ENCODE measurements at places on chromosomes 2 and 18.

DNA sequence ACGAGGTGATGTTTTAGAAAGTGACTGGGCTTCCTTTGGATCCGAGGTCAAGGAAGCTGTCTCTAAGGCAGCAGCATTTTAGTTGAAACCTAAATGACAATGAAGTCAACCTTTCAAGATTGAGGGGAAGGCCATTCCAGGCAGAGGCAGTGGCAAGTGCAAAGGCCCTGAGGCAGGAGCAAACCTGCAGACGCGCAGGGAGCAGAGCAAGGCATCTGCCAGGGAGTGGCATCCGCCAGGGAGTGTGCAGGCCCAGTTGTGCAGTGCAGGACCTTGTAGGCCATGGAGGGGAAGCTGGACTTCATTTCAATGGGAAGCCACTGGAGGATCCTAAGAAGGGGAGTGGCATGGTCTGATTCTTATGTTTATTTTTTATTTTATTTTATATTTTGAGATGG lies 154.7 kb upstream of the SIX3 start:
- H3K36me3 ChIP-seq, result no peaks in the 10 kb centered on the region
- H3K27me3 ChIP-seq, result peaks cover 7% of the 10 kb centered on the region
- H3K27ac ChIP-seq, result no peak overlapping the region
- H3K4me3 ChIP-seq, result no peak overlapping the region

DNA sequence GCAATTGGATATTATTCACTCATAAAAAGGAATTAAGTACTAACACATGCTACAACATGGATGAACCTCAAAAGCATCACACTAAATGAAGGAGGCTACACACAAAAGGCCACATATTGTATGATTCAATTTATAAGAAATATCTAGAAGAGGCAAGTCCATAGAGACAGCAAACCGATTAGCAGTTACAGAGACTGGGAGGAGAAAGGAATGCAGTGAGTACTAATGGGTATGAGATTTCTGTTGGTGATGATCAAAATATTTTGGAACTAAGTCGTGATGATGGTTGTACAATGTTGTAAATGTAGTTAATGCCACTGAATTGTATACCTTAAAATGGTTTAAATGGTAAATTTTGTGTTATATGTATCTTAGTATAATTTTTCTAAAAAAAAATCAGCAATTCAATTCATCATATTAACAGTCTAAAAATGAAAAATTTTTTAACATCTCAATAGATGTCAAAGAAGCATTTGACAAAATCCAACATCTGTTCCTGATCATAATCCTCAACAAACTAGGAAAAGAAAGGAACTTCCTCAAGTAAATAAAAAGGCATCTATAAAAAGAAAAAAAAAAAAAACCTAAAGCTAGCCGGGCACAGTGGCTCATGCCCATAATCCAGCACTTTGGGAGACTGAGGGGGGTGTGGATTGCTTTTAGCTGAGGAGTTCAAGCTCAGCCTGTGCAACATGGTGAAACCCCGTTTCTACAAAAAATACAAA lies 98.1 kb downstream of the TGIF1 start:
- H3K27ac ChIP-seq, result no peak overlapping the region
- DNase-seq, result no peak
- H3K27me3 ChIP-seq, result no peaks in the 10 kb centered on the region
- H3K4me1 ChIP-seq, result peaks cover 5% of the 10 kb centered on the region
- no peak overlapping the region for H3K4me3 ChIP-seq

- H3K4me3 ChIP-seq, result no peak overlapping the region
- no peaks in the 10 kb centered on the region for H3K36me3 ChIP-seq
- no peak for DNase-seq
- no peaks in the 10 kb centered on the region for H3K4me1 ChIP-seq
- H3K27ac ChIP-seq, result no peak overlapping the region
Measured at GRCh38 chr2:216735086-216735485, 39.7 kb upstream of the IGFBP5 start.

DNA sequence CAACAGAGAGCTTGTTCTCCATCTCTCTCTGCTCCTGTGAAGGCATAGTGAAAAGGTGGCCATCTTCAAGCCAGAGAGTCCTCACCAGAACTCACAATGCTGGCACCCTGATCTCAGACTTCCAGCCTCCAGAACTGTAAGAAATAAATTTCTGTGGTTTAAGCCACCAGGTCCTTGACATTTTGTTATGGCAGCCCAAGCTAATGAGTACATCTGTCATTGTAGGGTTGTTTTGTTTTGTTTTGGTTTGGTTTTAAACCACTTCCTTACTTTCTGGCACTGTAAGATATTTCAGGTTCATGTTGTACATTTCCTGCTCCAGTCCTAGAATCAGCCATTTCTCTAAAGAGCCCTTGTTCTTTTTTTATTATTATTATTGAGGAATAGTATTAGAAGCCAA lies 171.2 kb downstream of the CPS1 start:
- no peak overlapping the region for H3K4me3 ChIP-seq
- H3K27me3 ChIP-seq, result peaks cover 73% of the 10 kb centered on the region
- H3K4me1 ChIP-seq, result no peaks in the 10 kb centered on the region
- H3K36me3 ChIP-seq, result no peaks in the 10 kb centered on the region
- DNase-seq, result no peak
- H3K27ac ChIP-seq, result no peak overlapping the region

GRCh38 chr18:5693699-5694294 lies 150.0 kb upstream of the EPB41L3 start:
- no peak overlapping the region for H3K27ac ChIP-seq
- DNase-seq, result peak; percentile 12
- peaks cover 6% of the 10 kb centered on the region for H3K4me1 ChIP-seq
- no peaks in the 10 kb centered on the region for H3K36me3 ChIP-seq
- no peaks in the 10 kb centered on the region for H3K27me3 ChIP-seq
- no peak overlapping the region for H3K4me3 ChIP-seq

- DNase-seq, result no peak
- H3K36me3 ChIP-seq, result no peaks in the 10 kb centered on the region
- H3K27me3 ChIP-seq, result no peaks in the 10 kb centered on the region
- peaks cover 9% of the 10 kb centered on the region for H3K4me1 ChIP-seq
Measured at GRCh38 chr18:22207021-22207758, 37.8 kb downstream of the GATA6 start.

GRCh38 chr2:240886678-240887609 lies 9.0 kb downstream of the MAB21L4 start:
- no peaks in the 10 kb centered on the region for H3K27me3 ChIP-seq
- no peak overlapping the region for H3K4me3 ChIP-seq
- no peak overlapping the region for H3K27ac ChIP-seq
- no peaks in the 10 kb centered on the region for H3K36me3 ChIP-seq
- H3K4me1 ChIP-seq, result no peaks in the 10 kb centered on the region

- DNase-seq, result no peak
- no peaks in the 10 kb centered on the region for H3K4me1 ChIP-seq
- no peaks in the 10 kb centered on the region for H3K36me3 ChIP-seq
- H3K4me3 ChIP-seq, result no peak overlapping the region
- no peak overlapping the region for H3K27ac ChIP-seq
- peaks cover 23% of the 10 kb centered on the region for H3K27me3 ChIP-seq
Measured at GRCh38 chr2:74806920-74807319, 27.0 kb upstream of the HK2 start.

GRCh38 chr2:238183821-238184220 lies 19.7 kb downstream of the ILKAP start:
- no peak overlapping the region for H3K27ac ChIP-seq
- no peaks in the 10 kb centered on the region for H3K27me3 ChIP-seq
- H3K36me3 ChIP-seq, result peaks cover 99% of the 10 kb centered on the region
- no peak for DNase-seq
- H3K4me3 ChIP-seq, result no peak overlapping the region

- H3K4me1 ChIP-seq, result no peaks in the 10 kb centered on the region
- H3K27me3 ChIP-seq, result no peaks in the 10 kb centered on the region
- no peak overlapping the region for H3K27ac ChIP-seq
Measured at GRCh38 chr2:50753234-50753633, 278.7 kb downstream of the NRXN1 start.

GRCh38 chr2:188808947-188809355 lies 165.2 kb upstream of the COL3A1 start:
- H3K36me3 ChIP-seq, result no peaks in the 10 kb centered on the region
- no peak overlapping the region for H3K27ac ChIP-seq
- H3K4me1 ChIP-seq, result peaks cover 8% of the 10 kb centered on the region
- no peaks in the 10 kb centered on the region for H3K27me3 ChIP-seq
- DNase-seq, result no peak
- H3K4me3 ChIP-seq, result no peak overlapping the region

DNA sequence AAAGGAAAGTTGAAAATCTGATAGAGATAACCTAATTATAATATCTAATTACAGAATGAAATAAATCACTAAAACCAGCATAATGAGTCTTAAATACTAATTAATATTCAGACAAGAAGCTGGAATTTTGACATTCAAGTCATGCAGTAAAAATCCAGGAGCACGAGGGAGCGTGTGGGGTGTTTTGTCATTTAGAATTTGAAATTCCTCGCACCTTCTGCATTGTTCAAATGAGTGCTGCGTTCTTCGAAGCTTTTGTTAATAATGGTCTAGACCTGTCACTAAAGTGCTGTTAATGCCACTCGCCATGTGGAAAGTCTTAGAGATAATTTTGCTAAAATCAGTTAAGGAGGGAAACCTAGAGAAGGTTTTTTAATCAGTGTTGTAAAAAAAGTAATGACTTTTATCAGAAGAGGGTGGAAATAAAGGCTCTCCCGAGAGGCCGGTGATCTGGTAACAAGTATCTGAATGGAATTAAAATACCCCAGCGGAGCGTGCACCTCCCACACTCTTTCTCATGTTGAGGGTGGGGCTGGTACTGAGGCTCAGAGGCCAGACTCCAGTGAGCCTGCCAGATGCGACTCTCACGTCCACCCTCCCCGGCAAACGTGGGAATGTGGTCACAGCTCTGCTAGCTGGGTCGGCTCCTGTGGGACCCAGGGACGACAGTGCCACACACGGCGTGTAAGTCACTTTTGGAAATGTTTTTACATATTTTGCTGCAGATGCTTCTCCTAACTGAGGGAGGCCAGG lies 69.4 kb upstream of the MYT1L start:
- H3K36me3 ChIP-seq, result no peaks in the 10 kb centered on the region
- H3K4me1 ChIP-seq, result no peaks in the 10 kb centered on the region
- H3K27ac ChIP-seq, result no peak overlapping the region
- H3K27me3 ChIP-seq, result no peaks in the 10 kb centered on the region
- DNase-seq, result no peak

- H3K4me3 ChIP-seq, result no peak overlapping the region
- peaks cover 4% of the 10 kb centered on the region for H3K36me3 ChIP-seq
- H3K27ac ChIP-seq, result no peak overlapping the region
- peak; percentile 9 for DNase-seq
- peaks cover 6% of the 10 kb centered on the region for H3K4me1 ChIP-seq
Measured at GRCh38 chr2:69122271-69122670, 109.3 kb downstream of the ANTXR1 start.

DNA sequence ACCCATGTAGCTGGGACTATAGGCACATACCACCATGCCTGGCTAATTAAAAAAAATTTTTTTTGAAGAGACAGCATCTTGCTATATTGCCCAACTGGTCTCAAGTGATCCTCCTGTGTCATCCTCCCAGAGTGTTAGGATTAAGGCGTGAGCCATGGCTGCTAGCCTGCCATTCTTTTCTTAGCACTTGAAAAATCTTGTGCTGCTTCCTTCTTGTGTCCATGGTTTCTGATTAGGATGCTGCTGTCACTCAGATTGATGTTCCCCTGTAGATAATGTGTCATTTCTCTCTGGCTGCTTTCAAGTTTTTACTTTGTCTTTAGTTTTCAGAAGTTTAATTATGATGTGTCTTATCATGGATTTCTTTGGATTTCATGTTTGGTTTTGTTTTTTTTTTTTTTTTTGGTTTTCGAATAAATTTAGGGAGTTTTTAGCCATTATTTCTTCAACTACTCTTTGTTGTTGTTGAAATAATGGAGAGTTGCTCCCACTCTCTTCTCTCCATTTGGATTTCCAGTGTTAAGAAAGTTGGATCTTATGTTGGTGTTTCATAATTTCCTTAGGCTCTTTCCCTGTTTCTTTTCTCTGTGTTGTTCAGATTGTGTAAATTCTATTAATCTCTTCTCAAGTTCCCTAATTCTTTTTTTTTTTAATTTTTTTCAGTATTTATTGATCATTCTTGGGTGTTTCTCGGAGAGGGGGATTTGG lies 2.5 kb downstream of the ATP9B start:
- H3K27ac ChIP-seq, result no peak overlapping the region
- no peaks in the 10 kb centered on the region for H3K27me3 ChIP-seq

DNA sequence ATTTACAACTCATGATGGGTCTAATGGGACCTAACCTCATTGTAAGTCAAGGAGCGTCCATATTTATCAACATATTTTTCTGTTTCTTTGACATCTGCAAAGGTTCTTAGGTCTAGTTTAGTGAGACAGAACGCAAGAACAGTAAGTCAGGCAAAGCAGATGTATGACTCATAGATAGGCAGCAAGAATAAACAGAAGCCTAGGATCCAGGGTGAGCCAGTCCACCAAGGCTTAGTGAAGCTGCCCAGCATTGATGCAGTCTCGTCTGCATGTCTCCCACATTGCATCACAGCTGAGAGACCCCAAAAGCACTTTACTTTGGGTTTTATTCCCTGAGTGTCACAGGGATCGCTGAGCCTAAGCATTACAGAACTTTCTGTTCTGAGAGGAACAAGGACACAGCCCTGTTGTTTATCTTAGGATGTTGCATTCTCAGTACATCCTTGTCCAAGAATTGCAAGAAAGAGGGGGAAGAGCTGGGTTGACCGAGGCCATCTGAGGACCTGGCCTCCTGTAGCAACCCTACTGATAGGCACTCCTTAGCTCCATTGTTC lies 29.6 kb upstream of the TMEM177 start:
- peaks cover 2% of the 10 kb centered on the region for H3K27me3 ChIP-seq
- H3K36me3 ChIP-seq, result peaks cover 9% of the 10 kb centered on the region
- no peak overlapping the region for H3K27ac ChIP-seq
- peaks cover 6% of the 10 kb centered on the region for H3K4me1 ChIP-seq
- no peak overlapping the region for H3K4me3 ChIP-seq

- peak overlapping the region; percentile 42 for H3K27ac ChIP-seq
- H3K4me1 ChIP-seq, result peaks cover 11% of the 10 kb centered on the region
- no peaks in the 10 kb centered on the region for H3K27me3 ChIP-seq
Measured at GRCh38 chr2:121103960-121104359, 181.0 kb downstream of the TFCP2L1 start.

DNA sequence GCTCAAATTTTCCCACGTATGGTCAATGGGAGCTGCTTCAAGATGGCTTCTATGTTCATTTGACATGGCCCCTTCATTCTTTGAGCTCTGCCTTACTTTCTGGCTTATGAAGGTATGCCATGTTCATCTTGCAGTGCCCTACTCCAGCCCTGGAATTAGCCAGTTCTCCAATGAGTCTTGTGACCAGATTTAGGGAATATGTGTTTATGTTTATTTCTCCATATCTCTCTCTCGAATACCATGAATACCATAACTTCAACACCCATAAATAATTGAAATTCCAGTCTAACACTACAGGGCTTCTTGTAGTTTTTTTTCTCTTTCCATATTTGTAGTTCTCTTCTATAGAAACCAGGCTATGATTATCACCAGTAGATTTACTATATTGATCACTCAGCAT lies 39.7 kb downstream of the EPB41L5 start:
- no peak overlapping the region for H3K4me3 ChIP-seq
- no peak for DNase-seq
- peaks cover 10% of the 10 kb centered on the region for H3K36me3 ChIP-seq
- H3K4me1 ChIP-seq, result peaks cover 6% of the 10 kb centered on the region
- H3K27me3 ChIP-seq, result no peaks in the 10 kb centered on the region

- H3K4me3 ChIP-seq, result no peak overlapping the region
- H3K27me3 ChIP-seq, result no peaks in the 10 kb centered on the region
- H3K27ac ChIP-seq, result peak overlapping the region; percentile 44
- H3K36me3 ChIP-seq, result no peaks in the 10 kb centered on the region
Measured at GRCh38 chr2:42853549-42854206, 61.3 kb upstream of the HAAO start.
